ENCODE measurements at places on chromosomes 7 and 10.

- no peak for DNase-seq
Measured at GRCh38 chr7:4707217-4707741, 25.2 kb downstream of the FOXK1 start.

DNA sequence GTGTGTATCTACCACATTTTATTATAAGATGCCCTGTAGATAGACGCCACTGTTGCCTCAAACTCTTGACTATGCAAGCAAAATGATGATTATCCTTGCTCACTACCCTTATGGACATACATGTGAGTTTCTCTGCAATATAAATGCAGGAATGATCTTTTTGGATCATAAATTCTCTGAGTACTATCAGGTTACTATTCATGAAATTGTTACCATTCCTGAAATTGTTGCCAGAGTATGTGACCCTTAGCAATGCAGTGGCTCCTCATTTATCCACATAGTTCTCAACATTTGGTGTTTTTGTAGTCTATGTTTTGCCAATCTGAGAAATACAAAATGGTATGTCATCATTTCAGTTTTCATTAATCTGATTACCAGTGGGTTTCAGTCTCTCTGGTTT lies 166.2 kb upstream of the FAM3C start:
- DNase-seq = no peak

DNA sequence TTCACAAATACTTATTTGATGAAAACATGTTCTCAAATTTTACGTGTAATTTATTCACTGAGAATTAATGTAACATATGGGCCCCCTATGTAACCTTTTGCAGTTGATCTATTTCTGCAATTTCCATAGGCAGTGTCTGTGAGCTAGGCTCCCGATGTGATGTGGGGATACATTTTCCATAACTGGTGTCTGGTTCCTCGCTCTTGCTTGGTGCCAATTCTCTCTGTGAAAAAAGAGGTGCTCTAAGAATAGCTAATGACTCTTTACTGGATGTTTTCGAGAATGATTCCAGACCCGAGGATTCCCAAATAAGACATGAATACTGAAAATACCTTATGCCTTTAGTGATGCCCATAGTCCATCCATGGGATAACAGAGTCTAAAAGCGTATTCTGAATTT lies 286.7 kb upstream of the FZD8 start:
- no peak for DNase-seq

DNA sequence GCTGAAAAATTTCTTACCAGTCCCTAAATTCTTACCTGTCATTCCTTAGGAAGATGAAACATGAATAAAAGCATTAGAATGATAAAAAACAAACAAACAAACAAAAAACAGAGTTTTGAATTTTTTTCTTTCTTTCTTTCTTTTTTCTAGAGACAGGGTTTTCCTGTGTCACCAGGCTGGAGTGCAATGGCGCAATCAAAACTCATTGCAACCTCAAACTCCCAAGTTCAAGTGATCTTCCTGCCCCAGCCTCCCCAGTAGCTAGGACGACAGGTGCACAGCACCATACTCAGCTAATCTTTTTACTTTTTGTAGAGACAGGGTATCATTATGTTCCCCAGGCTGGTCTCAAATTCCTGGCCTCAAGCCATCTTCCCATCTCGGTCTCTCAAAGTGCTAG lies 26.5 kb downstream of the NT5C2 start:
- DNase-seq = no peak

DNA sequence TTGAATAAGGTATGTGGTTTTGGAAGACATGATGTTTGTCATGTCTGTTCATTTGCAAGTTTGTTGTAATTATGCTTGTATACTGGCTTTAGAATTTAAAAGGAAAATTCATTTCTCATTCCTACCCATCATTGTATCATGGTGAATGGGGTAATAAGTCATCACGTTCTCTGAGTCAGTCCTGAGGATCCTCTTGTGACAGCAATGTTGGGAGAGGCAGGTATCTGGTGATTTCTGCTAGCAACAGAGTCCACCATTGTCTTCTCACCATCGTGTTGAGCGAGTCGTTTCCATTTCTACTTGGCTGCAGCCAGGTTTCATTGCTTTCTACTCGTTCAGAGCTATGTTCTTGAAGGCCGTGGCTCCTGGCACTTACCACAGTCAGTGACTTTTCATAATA lies 16.3 kb downstream of the CUL1 start:
- DNase-seq = no peak

GRCh38 chr10:63603709-63604445 lies 82.7 kb downstream of the REEP3 start:
- no peak for DNase-seq

GRCh38 chr10:121597504-121598262 lies 561 bp downstream of the FGFR2 start:
- peak; percentile 28 for DNase-seq

- DNase-seq = no peak
Measured at GRCh38 chr7:159070431-159071148, 74.1 kb downstream of the VIPR2 start.

DNA sequence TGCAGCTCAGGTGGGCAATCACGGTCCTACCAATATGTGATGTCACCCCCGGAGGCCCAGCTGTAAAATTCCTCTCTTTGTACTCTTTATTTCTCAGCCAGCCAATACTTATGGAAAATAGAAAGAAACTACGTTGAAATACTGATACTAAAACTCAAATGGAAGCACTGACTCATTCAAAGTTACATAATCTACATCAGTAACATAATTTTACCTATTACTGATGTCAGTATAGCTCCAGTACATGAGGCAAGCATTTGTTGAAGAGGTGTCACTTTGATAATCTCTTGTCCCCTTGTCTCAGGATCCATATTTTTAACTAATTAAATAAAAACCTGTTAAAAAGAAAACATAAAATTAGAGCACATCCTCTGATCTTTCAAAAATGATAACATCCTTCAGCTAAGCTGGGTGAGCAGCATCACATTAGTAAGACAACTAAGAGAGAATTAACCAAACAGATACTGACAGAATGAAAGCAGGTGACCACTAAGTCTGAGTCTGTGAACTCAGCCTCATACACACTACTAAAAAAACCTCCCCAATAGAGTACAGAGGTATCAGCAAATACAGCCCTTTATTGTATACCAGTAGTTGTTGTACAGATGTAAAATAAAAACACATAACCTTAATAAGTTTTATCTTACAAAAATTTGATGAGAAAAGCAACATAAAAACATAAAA lies 17.6 kb downstream of the SLC25A40 start:
- no peak for DNase-seq

DNA sequence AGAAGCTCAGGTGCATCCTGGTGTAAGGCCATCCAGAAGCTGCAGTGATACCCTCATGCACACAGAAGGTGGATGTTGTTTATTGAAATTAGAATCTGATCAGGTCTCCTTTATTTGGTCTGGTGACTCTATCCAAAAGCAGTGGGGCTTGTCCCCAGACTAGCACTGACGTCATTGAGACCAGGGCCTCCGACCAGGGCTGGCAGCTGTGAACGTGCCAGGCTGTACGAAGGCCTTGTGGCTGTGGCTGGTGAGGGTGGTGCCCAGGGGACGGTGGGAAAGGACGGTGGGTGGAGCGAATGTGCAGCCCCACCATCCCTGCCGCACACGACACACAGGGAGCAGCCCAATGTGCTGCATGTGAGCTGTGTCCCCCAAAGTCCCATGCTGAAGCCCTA lies 160.0 kb downstream of the ADARB2 start:
- DNase-seq = no peak

DNA sequence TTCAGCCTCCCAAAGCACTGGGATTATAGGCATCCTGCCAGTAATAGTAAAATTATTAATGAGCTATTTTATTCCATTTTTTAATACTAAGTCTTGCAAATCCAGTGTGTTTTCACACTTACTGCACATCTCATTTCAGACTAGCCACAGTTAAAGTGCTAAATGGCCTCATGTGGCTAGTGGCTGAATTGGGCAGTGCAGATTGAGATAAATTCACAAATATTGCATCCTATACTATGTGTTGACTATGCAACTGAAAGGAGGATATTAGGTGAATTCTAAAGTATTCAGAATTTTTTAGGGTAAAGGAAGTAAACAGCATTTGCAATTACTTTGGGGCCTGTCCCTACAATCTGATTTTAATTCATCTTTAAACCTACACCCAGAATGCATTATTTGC lies 10.2 kb downstream of the APBB1IP start:
- no peak for DNase-seq

GRCh38 chr7:156920076-156920475 lies 27.1 kb upstream of the LMBR1 start:
- no peak for DNase-seq

DNA sequence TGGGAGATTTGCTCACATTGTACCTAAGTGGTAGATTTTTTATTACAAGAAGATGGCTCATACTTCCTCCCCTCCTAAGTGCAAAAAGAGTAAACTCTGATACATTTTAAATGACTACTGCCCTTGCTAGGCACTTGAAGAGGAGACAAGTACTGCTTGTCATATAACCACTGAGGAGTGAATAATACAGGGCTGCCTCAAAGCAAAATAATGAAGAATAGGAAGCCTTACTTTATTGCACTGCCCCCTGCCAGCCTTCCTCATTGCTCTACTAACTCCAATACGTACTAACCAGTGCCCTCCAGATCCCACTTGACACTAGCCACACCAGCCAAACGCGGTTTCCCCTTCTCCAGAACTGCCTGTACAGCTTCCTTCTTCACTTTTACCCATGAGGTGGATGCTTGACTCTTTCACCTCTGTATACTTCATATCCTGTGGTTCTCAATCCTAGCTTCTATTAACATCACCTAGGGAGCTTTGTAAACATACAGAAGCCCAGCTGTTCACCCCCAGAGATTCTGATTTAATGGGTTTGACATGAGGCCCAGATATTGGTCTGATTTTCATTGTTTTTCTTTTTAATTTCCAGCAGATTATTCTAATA lies 11.7 kb upstream of the MTERF1 start:
- DNase-seq = no peak

GRCh38 chr7:27515933-27516332 lies 146.8 kb downstream of the HIBADH start:
- DNase-seq = no peak

- no peak for DNase-seq
Measured at GRCh38 chr10:105864854-105865253, 1223.8 kb downstream of the SORCS3 start.
